Hematopoietic multipotent progenitor cell treated with erythropoietin and hydrocortisone succinate and interleukin-3 and kit ligand, for 6 days (in vitro differentiated cells): ENCODE measurements at places on chromosomes 6 and 20.

GRCh38 chr20:40449974-40450616 lies 238.9 kb downstream of the MAFB start:
- no peak for DNase-seq

- no peak for DNase-seq
Observed at GRCh38 chr6:17045581-17046322, 56.1 kb upstream of the STMND1 start.

- no peak for DNase-seq
Observed at GRCh38 chr6:156587751-156588301, 189.4 kb upstream of the ARID1B start.

- DNase-seq, result no peak
Observed at GRCh38 chr20:54069501-54069971, 858 bp downstream of the BCAS1 start.

DNA sequence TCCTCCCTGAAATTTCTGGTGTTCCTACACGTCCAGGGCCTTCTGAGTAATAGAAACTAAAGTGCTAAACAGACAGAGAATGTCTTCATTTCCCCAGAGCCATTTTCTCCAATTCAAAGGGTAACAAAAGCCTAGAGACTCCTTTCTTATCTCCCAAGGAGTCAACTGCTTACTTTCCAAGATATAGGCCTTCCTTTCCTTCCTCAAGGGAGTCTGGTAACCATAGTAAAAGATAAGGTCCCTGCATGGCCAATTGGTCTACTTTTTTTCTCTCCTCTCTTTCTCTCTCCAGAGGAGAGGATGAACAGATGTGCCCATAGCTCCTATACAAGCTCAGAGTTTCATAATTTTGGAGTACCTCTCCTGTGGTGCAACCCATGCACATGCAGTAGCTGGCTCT lies 185.7 kb downstream of the ASCC3 start:
- DNase-seq, result peak; percentile 32

- peak; percentile 95 for DNase-seq
Observed at GRCh38 chr6:129683601-129684322, 26.2 kb downstream of the ARHGAP18 start.

GRCh38 chr6:144824018-144824417 lies 538.9 kb downstream of the UTRN start:
- DNase-seq, result no peak

DNA sequence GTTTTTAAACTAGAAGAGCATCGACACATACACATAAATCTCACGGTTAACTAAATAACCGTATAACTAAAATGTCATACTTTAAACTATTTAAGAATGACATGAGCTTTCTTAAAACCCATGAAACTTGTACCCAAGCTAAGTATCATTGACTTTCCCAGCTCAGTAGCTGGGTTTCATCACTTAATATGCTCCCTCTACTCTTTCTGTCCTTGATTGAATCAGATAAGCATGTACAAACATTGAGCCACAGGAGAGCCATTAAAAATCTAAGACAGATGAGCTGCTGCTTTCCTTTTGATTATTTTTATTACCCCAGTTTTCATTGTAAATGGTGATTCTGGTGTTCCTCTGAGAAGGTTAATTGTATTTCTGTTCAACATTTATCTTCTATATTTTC lies 115.8 kb downstream of the FOXO3 start:
- no peak for DNase-seq

- no peak for DNase-seq
Observed at GRCh38 chr6:157106487-157106886, 216.8 kb downstream of the TMEM242 start.

DNA sequence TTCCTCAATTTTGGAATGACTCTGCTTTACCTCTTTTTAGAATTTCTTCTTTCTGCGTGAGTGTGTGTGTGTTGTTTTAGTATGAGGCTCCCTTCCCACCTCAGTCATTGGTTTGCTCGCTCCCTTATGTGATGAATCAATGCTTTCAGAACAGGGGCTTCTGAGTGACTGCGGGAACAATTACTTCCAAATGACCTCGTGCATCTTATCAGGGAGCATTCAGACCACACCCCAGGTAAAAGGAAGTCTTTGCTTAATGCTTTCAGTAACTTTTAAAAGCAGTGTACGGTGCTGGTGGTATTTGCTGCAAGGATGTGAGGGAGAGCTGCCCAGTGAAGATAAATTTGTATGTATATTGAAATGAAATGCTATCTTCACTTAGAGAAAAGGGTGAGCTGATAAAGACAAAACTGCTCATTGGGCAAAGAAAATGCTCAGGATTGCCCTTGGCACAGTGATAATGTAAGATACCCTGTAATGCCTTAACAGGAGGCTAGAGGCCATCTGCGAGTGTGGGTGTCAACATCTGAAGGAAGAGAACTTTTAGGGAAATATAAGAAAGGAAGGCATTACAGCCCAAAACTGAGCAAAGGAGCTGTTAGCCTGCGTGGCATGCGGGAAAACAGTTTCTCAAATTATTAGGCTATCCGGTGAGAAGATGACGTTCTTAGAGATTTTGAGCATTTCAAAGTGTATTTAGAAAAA lies at the start of gene MLIP:
MLIP (plus strand) TSS at position 103 of the 705 bp plus-strand sequence; CDS start at position 140, 37 bp downstream.
- DNase-seq, result no peak

DNA sequence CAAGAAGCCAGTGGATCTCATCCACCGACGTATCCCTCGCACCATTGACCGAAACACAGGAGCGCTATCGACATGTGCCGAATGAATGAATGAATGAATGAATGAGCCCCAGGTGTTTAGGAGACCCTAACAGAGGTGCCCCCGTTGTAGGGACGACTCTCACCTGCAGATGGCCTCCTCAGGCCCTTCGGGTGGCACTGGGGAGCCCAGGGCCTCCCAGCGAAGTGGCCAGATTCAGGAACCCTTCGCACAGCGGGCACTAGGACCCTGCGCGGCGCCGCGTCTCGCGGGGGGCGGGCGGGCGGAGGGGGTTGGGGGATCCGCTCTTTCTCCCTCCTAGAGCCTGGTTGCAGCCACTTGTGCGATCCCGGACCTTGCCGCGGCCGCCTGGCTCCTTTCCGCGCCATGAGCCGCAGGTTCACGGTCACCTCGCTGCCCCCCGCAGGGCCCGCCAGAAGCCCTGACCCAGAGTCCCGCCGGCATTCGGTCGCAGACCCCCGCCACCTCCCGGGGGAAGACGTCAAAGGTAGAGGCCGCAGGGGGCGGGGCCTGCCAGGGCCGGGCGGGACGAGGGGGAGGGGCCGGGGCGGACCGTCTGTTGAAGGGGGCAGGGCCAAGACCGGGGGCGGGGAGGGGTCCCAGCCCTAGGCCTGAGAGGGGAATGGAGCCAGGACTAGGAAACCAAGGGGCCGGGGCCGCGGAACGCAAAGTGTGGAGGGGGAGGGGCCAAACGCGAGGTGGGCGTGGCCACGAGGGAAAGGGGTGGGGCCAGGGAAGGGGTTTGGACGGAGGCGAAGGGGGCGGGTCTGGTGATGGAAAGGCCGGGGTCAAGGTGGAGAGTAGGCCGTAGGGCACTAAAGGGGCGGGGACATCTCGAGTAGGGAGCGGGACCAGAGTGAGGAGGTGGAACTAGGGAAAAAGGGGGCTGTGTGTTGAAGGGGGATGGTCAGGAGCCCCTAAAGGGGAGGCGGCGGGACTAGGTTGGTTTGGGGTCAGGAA lies 7.4 kb upstream of the SLC12A5 start:
- DNase-seq, result peak; percentile 60
